Frontal cortex (tissue), 4 donors: ENCODE measurements at places on chromosomes 1 and 21.
A peak's percentile ranks its signal among the peaks of the same experiment; 100 is the strongest.

GRCh38 chr1:234976861-234977680 is 151.6 kb downstream of the TOMM20 start:
- DNase-seq: no peak

DNA sequence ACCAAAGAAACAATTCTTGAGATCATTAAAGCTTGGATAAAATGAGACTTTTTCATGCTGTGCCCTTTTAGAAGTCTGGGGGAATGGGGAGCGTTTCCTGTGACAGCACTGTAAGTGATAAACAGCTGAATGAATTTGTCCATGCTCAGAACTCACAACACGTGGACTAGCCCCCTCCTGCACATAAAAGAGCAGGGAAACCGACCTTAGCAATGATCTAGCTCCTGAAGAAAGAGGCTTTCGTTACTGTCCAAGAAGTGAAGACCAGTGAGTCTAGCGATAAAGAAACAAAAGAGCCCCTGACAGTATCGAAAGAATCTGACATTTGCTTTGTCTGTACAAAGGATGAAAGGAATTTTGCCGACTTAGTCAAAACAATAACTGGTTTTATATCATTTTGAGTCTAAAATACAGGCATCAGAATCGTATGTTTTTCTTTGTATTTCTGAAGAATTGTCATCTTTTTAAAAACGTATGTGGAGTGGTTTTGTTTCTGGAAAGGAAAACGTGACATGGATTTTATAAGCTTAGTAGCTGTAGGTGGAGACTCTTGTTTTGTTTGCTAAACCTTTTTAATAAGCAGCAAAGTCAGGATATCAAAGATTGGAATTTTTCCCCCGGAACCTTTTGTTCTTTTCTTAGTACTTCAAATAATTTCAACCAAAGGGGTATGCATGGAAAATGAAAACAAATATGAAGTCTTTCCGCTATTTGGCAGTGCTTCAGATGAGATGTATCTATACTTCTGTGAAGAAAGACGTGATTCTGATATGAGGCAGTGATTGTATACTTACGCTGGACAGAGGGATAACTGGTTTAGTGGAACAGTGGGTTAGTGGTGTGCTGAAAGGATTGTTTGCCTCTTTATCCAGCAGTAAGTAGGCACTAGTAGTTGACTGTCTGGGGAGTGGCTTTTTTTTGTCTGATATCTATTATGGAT is 61.0 kb downstream of the MAST2 start:
- no peak for DNase-seq

DNA sequence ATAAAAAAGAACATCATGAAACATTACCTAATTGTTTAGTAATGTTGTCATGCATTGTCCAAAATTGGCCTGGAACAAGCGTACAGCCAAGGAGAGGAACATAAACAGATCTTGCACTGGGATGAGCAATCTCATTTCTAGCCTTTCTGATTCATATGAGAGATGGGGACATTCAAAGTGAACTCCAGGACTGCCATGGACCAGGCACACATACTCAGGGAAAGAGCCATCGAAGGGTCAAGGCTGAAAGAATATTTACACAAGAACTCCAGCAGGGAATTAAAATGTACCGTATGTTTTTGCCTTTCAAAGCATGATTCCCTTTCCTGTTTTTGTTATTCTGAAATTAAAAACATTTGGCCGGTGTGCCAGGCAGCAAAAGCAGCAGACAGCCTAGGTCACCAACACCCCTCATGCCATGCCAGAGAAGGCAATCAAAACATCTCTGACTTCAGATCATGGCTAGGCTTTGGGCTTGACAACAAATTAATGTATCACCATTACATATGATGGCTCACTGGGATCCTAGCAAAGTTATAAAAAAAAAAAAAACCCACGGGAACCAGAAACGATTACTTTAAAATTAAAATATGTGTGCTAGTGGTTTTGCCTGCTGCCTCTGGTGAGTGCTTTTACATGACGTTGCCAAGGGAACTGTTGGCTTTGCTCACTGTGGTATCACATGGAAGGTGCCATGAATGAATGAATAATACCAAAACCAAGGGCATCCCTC is 159.8 kb downstream of the TGFBR3 start:
- DNase-seq: no peak

DNA sequence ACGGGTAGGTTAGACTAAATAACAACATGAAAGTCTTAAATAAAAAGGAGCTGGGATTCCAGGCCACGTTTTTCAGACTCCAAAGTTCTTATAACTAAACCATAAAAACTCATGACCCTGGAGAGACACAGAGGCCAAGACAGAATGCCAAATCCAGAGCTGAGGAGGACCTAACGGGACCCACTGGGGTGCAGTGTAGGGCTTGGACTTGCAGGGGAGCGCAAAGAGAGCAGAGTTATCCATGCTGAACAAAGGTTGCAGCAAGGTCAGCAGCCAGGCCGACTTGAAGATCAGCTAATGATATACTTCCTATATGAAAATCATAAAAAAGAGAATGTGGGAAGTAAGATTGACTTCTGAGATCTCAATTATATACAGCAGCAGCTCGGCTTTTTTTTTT is 237.1 kb downstream of the TM2D1 start:
- DNase-seq: no peak

GRCh38 chr1:35563166-35563565 is 5.6 kb downstream of the NCDN start:
- DNase-seq: no peak

DNA sequence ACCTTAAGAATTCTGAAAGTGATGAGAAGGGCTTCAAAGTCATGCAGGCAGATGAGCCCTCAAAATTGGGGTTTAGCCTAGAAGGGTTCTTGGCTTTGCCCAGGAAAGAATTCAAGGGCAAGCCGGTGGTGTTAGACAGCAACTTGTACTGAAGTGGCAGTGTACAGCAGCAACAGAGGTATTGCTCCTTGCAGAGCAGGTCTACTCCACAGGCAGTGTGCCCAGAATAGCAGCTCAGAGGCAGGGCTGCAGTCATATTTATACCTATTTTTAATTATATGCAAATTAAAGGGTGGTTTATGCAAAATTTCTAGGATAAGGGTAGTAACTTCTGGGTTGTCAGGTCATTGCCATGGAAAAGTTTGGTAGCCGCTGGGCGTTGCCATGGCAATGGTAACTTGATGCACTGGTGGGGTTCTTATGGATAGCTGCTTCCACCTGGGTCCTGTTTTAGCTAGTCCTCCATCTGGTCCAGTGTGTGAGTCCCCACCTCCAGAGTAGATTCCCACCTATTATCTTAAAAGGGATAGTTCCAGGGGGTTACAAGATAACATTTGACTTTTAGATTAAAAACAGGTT is 57.9 kb upstream of the CR2 start:
- no peak for DNase-seq

GRCh38 chr1:100322436-100323211 is 29.7 kb upstream of the CDC14A start:
- DNase-seq: no peak

GRCh38 chr1:164477343-164477742 is 81.6 kb upstream of the PBX1 start:
- DNase-seq: no peak

DNA sequence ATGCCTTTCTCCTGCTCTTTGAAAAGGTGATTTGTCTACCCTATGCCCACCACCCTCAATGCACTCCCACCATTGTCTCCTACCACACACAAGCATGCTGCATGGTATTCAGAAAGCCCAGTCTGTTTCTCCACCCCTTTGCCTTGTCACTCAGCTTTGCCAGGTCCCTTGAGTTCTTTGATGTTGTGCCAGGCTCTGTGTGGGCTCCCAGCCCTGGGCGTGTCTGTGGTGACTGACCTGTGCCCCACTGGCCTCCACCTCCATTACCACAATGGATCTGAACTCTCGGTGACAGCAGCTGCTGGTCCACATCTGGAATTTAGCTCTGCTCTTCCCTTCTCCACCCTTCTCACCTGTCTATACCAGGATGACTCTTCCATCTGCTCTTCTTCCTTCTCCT is 34.9 kb downstream of the ATP2B4 start:
- no peak for DNase-seq

DNA sequence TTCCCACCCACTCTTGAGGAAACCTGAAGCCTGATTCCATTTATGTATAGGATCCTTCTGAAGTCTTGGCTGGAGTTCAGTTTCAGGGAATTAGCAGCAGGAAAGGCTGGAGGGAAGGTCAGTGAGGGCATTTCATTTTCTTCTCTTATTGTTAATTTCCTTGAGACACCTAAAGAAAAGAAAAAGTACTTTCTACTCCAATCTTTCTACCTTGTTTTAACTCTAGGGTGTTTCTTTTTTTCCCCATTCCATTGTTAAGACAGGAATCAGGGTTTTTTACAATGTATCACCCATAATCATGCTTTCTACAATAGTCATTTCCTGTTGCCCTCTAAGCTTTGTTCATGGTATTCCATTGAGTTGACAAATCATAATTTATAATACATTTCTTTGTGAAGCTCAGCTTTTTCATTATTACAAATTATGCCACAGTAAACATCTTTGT is 27.4 kb downstream of the SNRPE start:
- DNase-seq: no peak

DNA sequence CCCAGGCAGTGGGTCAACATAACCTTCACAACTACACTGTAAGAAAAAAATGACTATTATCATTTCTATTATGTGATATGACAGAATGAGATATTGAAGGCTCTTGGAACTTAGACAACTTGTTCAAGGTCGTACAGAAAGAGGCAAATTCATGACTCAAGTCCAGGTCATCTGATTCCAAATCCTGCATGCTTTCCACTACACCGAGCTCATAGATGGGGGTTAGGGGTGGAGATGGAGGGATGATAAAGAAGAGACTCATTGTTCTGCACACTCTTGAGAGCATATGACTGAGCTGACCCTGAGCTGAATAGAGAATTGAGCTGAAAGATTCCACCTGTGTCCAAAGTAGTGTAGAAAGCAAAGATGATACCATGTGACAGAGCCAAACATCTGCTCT is 2.8 kb downstream of the FCRL6 start:
- DNase-seq: no peak

DNA sequence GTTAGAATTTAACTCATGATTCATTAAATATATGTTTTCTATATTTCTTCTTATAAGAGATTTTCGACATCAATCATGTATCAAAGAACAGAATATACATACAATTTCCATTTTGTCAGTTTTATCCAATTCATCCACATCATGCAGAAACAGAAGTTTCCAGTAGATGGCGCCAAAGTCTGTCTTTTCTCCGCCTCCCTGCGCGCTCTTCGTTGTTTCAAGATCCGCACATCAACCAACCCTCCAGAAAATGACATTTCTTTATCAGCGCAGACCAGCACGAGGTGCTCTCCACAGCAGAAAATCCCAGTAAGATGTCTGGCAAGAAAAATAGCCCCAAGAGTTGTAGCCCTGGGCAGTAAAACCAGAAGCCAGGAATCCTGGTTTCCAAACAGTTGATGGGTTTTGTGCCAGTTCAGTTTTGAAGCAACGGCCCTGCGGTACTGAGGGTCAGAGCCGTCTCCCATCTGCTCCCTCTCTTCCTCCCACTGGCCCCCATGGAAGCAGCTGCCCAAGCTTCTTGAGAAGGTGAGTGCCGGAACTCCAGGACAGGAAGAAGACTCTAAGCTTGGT is 38.6 kb upstream of the GPR137B start:
- DNase-seq: peak; percentile 85

DNA sequence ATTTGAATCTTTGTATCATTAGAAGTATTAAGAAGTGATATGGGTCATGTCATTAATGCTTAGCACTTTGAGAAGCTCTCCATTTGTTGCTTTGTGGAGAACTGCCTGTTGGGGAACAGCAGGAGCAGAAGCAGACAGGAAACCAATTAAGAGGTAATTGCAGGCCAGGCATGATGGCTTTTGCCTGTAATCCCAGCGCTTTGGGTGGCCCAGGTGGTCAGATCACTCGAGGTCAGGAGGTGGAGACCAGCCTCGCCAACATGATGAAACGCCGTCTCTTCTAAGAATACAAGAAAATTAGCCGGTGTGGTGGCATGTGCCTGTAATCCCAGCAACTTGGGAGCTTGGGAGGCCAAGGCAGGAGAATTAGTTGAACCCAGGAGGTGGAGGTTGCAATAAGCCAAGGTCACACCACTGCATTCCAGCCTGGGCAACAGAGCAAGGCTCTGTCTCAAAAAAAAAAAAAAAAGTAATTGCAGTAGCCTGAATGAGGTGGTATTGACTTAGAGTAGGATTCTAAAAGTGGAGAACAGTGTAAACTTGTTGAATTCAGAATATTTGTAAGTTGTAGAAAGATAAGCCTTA is 57.8 kb upstream of the FASLG start:
- no peak for DNase-seq

- no peak for DNase-seq
These were observed 37.1 kb upstream of the GADD45A start for GRCh38 chr1:67647814-67648358.

- DNase-seq: no peak
These were observed 363.8 kb downstream of the PTPRC start for GRCh38 chr1:199002661-199003060.

GRCh38 chr1:98898940-98899339 is 105.7 kb downstream of the PLPPR5 start:
- DNase-seq: no peak

GRCh38 chr1:114341856-114342255 is 169.1 kb downstream of the TRIM33 start:
- no peak for DNase-seq

DNA sequence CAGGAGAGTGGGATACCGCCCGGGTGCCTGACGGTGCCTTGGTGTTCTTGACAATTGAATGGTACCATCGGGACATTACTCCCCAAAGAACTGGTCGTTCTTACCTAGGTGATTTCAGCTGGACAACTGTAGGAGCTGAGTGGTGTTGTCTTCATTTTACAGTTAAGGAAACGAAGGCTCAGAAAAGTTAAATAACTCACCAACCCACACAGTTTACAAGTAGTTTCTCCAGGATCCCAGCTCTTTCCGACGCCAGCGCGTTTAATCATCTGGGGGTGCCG is 1.6 kb downstream of the PIK3CD start:
- no peak for DNase-seq

DNA sequence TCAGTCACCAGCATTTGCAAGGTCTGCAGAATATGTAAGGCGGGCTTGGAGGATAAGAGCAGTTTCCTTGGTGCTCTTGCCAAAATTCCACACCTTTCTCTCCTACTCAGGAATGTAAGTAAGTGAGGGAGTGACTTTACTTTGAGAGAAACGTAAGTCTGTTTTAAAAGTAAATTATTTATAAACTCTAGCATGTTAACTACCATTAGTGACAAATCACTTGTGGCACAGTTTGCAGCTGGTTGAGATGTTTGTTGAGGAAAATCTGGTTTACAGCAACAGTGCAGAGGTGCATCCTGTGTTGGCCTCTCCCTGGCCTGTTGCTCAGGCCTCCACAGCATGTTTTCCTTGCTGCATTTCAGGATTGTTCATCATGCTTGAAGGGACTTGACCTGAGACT is 8.5 kb downstream of the CGN start:
- DNase-seq: no peak

DNA sequence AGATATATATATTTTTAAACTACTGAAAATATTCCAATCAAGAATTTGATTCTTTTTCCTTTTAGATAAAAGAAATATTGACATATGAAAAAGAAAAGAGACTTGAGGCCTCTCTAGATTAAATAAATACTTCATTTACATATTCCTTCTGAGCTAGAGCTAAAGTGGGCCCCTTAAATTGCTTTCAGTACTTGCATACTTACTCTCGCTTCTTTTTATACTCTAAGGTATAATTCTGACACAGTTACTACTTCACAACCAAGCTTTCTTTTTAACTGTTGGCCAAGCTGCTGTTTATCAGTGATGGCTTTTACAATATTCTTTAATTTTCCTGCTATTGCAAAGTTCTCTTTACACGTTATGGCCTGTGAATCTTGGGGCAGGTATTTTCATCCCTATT is 24.6 kb downstream of the EXTL2 start:
- no peak for DNase-seq
